ENCODE measurements at places on chromosomes 3 and 15.

GRCh38 chr3:72338082-72338941 is 509.9 kb downstream of the SHQ1 start:
- DNase-seq = no peak

- no peak for DNase-seq
These were observed 1.5 kb downstream of the TCAIM start for GRCh38 chr3:44340058-44340395.

- peak; percentile 55 for DNase-seq
These were observed 5.5 kb upstream of the CD200 start for GRCh38 chr3:112327371-112327951.

- peak; percentile 49 for DNase-seq
These were observed 6.9 kb downstream of the NEK11 start for GRCh38 chr3:131033480-131034080.

DNA sequence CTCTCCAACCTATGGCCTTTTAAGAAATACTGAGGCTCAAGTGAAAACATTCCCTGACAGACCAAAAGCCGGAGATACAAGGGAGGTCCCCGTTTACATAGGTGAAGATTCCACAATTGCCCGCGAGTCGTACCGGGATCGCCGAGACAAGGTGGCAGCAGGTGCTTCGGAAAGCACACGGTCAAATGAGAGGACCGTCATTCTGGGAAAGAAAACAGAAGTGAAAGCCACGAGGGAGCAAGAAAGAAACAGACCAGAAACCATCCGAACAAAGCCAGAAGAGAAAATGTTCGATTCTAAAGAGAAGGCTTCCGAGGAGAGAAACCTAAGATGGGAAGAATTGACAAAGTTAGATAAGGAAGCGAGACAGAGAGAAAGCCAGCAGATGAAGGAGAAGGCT is 24.8 kb downstream of the SYNM start:
- no peak for DNase-seq

DNA sequence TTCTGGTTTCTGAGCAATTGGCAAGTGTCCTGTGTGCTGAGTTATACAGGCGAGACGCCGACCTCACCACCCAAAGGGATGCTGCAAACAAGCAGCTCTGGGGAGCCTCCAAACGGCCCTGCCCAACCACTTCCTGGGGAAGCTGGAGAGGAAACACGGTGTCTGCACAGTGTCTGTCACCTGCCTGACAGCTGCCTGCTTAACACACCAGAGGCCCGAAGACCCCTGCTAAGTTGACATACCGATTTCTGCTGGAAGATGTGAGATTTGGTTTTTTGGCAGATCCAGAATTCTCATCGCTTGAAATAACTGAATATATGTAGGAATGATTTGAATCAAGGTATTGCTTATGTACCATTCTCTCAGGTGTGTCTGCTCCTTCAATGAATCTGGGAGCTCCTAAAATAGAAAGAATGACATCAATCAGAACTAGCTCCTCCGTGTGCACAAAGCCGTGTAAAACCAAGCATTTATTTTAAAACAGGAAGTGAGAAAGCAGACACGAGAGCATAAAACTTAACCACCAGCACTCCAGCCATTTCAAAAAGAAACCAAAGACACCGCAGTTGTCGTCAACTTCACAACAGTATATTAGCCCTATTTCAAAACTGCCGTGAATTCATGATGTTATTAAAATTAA is 27.2 kb downstream of the LRRC2 start:
- peak; percentile 67 for DNase-seq

GRCh38 chr3:194387926-194388418 is 11.1 kb downstream of the GP5 start:
- DNase-seq = no peak

DNA sequence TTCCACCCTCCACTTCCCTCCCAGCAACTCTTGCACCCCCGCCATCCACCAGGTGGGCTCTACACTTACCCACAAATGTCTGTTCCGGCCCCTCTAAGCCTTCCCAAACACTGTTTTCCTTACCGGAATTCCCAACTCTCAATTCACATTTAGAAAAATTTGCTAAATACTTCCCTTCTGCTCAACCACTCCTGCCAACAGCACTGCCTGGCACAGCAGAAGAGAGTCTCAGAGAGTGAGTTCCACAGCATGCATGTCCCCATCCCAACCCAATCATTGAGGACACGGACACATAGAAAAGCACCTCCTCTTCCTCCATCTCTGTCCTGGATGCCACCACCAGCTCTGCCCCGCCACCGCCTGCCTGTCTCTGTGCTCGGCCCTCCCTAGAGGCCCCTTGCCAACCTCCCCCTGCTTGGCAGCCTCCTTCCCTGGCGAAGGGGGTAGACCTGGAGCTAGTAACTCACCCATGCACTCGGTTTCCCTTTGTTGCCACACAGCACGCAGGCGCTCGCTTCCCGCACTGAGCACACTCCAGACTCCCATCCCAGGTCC is 66.2 kb upstream of the SLC6A1 start:
- no peak for DNase-seq

DNA sequence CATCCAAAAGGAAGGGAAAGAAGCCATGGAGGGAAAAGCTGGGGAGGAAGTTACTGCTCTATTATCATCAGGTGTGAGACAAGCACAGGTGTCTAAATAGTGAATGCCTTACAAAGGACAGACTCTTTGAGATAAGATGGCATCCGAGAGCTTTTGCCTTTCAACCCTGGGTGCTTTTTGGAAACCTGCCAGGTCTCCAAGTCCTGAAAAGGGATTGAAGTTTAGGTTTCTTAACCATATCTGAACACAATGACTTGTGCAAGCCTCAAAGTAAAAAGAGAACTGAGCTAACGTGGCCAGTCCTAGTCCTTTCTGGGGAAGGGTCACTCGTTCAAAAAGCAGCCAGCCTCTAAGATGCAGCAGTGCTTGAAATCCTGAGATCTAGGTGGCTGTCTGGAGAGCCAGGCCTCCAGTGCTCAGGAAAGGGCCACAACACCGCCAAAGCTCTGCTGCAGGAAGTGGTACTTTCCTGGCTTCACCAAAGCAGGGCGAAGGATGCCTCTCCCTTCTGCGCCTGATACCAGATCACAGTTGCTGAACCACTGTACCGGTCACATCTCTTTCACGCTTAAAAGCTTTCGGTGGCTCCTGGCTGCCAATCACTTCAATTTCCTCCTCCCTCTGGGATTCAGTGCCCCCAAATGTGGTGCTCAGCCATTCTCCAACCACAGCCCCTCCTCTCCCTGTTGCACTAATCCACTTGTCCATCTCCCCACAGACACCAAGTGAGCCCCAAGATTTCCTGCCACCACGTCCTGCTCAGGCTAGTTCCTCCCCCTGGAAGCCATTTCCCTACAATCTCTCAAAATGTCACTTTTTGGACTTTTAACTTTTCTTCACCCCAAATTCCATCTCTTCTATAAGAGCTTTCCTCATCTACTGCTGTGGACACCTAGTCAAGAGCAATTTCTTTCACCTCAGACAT is 104.1 kb upstream of the LPP start:
- no peak for DNase-seq

DNA sequence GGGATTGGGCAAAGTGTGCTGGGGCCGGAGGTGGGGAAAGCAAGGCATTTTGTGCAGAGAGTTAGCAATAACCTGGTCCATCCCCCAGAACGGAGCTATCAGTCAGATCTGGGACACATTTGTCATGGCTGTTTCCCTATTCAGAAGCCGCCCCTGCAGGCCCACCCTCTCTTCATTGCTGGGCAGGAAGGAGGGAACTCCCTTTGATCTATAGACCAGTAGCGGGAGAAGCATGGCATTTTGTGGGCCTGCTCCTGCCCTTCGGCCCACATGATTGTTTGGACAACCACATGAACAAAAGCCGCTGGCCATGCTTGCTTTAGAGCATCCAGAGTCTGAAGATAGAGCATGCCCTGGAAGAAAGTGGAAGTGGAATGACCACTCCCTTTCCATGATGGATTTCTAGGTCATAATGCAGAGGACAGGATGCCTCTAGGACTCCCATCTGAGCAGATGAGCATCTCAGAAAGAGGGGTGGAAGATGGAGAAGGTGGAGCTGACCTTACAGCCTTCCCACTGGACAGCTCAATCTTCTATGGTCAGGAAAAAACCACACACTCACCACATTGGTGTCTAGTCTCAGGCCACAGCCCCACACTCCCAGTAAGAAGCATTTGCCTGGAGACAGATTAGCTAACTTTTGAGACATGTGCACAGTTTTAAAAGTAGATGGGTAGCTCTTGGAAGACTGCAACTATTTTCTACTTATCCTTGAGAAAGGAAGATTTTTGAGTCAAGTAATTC is 11.9 kb upstream of the LRTM1 start:
- DNase-seq = no peak

- no peak for DNase-seq
These were observed 142.4 kb upstream of the RGMA start for GRCh38 chr15:93231261-93231925.

GRCh38 chr3:7733933-7734332 is 767.7 kb upstream of the LMCD1 start:
- no peak for DNase-seq

DNA sequence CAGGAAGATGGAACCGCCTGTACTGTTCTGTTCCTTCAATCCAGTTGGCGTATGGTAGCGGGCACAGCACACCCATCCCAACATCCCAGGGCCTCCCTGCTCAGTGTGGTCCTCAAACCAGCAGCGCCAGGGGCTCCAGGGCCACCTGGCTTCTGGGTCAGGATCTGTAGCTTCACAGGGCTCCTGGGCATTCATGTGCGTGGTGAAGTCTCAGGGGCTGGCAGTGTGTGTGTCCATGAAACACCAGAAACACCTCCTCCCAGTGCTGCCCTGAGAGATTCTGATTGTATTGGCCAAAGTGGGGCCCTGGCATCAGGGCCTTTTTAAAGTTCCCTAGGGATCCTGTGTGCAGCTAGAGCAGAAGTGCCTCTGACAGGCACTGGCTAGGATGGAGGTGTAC is 42.1 kb downstream of the ABTB1 start:
- no peak for DNase-seq

GRCh38 chr15:72737061-72737460 is 46.5 kb downstream of the ADPGK start:
- DNase-seq = no peak

- no peak for DNase-seq
These were observed 731.6 kb downstream of the NAALADL2 start for GRCh38 chr3:175590745-175591144.

DNA sequence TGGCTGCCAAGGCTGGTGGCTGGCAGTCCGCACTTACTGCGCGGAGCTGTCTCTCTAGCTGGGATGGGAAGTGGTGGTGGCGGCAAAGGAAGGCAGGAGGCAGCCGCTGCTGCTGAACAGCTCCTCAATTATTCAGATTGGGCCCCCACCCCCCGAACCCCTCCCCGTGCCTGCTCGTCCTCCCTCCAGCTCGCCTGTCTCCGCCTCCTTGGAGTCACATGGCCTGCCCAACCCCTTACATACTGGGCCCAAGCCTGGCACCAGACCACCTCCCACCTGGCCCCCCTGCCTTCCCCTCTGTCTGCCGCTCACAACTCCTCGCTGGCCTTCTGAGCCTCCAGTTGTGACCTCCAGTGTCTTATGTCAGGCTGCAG is at the start of gene SLC7A14:
SLC7A14 (minus strand) TSS at position 139 of the 374 bp plus-strand sequence. CDS start 59,139 bp downstream, outside the sequence.
- DNase-seq = peak; percentile 21

GRCh38 chr15:26866298-26867199 is at the start of gene GABRA5:
GABRA5 (plus strand) TSS chr15:26867062; CDS start chr15:26869249, 2,187 bp downstream.
- DNase-seq = peak; percentile 71

All from fibroblast of skin of right quadriceps (primary cell).